ENCODE measurements at places on chromosomes 7 and 10. TPM values are rescaled to one million over a fixed set of nuclear protein-coding genes. Genes with fewer than 3 reads are reported as not detected.

Gene DGKI
- polyA plus RNA-seq = not detected

Gene TSPAN33
- polyA plus RNA-seq = 131 TPM

Gene JAKMIP3
- polyA plus RNA-seq = not detected

Gene KAZALD1
- polyA plus RNA-seq = not detected
